ENCODE measurements at places on chromosomes 11 and 22.

DNA sequence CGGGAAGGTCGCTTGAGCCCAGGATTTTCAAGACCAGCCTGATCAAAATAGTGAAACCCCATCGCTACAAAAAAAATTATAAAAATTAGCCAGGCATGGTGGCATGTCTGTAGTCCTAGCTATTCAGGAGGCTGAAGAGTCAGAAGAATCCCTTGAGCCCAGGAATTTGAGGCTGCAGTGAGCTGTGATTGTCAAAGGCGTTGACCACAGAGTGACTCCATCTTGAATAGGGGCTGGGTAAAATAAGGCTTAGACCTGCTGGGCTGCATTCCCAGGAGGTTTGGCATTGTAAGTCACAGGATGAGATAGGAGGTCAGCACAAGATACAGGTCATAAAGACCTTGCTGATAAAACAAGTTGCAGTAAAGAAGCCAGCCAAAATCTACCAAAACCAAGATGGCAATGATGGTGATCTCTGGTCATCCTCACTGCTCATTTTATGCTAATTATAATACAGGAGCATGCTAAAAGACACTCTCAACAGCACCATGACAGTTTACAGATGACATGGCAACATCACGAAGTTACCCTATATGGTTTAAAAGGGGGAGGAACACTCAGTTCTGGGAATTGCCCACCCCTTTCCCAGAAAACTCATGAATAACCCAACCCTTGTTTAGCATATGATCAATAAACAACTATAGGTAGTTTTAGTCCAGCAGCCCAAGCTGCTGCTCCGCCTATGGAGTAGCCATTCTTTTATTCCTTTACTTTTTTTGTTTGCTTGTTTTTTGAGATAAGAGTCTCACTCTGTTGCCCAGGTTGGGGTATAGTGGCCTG lies 2.8 kb upstream of the RDX start:
- DNase-seq = no peak

DNA sequence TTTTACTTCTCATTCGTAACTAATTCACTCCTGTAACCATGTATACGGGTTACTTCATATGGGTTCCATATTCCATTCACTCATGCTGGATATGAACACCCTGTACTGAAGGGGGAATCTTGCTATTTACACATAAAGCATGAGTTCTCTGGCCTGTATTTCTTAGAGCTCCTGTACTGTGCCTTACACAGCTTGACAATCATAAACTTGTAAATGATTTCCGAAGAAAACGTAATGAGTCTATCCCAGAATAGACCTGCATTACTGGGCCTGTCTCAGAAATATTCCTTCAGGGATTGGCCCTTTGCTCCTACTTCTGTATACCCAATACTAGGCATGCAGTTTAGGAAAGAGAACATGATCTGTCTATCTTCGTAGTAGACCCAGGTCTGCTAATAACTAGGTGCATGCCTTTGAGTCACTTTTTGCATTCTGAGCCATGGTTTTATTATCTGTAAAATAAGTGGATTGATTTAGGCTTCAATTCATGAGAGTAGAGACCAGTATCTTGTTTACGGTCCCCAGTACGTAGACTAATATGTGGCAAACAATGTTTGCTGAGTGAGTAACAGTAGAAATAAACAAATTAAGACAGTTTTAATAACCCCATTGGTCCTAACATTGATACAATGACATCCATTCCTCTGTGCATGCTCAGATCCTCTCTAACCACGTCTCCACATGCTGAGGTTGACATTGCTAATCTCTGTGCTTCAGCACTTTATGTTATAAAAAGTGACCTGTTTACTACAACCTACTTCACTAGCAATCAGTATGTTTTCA lies 1.2 kb downstream of the CCDC34 start:
- DNase-seq = peak; percentile 5

- DNase-seq = no peak
Observed at GRCh38 chr11:100630898-100631297, 56.2 kb upstream of the ARHGAP42 start.

DNA sequence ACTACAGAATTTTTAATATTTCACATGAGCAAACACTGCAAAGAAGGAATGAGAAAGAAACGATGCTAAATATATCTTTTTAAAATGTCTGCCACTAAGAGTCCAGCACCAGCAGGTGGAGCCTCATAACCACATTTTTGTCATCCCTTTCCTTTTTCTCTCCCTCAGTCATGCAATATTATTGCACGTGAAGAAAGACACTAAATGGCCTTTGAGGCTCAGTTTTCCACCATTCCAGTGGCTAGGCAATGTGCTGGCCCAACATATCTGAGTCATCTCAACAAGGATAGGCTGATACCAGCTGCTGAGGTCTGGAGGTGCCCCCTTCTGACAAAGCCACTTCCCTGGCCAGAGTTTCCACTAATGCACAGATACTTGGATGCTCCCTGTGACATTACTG lies 1.8 kb downstream of the ALKBH8 start:
- peak; percentile 79 for DNase-seq

GRCh38 chr11:111344032-111344431 lies 35.0 kb downstream of the POU2AF1 start:
- DNase-seq = no peak

DNA sequence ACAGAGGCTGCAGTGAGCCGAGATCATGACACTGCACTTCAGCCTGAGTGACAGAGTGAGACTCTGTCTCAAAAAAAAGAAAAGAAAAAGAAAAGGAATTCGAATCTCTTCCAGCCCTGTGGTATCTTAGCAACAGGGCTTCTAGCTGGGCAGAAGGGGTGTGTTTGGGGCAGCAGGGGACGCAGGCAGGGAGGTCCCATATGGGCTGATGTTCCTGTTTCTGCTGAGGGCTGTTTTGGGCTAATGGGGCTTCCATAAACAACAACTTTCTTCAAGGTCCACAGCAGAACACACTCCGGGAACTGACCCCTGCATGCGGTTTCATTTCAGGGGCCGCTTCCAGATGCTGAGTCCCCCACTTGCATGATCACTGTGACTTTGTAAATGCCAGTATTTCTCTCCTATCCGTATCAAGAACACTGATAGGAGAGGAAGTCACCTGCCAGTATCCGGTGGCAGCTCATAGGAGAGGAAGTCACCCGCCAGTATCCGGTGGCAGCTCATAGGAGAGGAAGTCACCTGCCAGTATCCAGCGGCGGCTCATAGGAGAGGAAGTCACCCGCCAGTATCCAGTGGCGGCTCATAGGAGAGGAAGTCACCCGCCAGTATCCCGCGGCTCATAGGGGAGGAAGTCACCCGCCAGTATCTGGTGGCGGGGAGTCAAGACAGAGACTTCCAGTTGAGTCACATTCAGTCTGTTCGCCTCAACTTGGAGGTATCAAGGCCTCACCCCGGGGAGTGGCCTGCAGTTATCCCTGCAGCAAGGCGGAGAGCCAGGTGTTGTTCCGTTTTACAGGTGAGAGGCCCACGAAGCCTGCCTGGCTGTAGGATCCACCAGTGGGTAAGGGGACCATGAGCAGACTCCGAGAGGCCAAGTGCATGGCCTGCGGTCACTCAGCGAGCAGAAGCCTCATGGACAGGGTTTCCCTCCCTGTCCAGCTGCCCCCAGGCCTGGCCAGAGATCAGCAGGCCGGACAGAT lies 8.3 kb upstream of the FGF19 start:
- no peak for DNase-seq

DNA sequence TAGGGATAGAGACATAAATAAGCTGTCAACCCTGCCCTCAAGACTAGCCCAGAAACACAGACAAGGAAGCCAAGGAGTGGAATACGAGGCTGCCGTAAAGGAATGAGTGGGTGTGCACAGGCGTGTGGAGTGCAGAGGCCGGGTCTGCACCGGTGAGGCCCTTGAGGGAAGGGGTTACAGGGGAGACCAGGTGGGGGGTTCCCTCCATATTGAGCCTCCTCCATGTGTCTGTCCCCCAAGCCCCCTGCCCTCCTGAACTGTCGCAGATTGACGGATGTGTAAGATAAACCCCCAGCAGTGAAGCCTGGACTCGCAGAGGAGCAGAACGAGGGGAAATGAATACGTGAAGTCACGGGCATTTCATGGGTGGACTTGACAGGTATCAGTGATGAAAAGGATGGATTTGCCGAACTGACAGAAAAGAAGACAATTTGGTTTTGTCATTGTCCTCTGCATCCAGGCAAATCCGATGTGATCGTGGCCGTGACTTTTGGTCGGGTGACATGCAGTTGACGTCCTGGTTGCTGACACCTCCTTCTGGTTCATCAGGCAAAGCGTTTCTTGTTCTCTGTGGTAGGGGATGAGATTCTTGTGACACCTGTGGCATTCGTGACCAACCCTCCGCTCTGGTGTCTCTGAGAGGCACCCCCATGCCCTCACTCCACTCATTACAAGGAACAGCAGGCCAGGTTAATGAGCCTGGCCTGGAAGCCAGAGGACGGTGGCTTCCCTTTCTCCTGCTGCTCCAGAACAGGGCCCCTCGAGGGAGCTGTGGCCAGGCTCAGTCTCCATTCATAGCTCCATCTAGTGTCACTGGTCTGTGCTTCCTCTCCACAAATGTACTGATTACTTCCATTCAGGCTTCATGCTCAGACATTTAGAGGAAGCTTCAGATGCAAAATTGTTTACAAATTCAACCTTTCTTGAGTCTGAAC lies 223.1 kb upstream of the B3GAT1 start:
- no peak for DNase-seq

GRCh38 chr11:115470928-115471327 lies 33.3 kb downstream of the CADM1 start:
- DNase-seq = no peak

DNA sequence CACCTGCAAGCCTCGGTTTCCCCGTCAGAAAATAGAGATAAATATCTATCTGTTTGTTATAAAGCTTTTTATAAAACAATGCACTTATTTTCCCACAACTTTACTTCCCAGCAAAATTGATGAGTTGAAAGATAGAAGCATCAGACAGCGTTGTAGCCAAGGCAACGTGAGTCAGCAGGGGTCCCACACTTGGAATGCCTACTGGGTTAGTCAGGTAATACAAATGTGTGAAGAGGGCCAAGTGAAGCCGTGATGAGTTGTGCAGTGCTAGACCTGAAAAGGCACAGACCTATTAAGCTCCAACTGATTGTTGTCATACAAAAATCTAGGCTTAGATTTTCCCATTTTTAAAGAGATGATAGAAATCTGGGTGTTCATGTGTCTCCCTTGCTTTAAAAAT lies 118.7 kb downstream of the PGR start:
- DNase-seq = no peak

GRCh38 chr22:46413725-46414379 lies 78.3 kb downstream of the TRMU start:
- DNase-seq = no peak

DNA sequence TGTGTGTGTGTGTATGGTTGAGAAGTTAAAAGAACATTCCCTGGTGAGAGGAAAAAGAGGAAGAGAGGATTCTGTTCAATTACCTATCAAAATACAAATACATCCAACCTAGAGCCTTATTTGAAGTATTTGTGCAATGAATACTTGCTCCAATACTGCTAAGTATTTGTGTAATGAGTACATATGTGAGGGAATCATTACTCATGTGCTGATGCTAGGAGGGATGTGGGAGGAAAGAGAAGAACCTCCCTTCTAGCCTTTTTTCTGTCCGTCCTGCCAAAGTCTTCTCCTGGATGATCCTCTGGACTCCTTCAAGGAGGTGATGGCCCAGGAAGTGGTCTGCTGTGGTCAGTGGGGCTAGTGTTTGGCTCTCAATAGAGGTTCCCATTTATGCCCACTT lies 36.0 kb upstream of the ACCSL start:
- DNase-seq = no peak

GRCh38 chr11:111797145-111797581 lies 31.0 kb upstream of the PPP2R1B start:
- peak; percentile 40 for DNase-seq

- no peak for DNase-seq
Observed at GRCh38 chr11:2271327-2272227, 1.2 kb upstream of the ASCL2 start.

Measured in LHCN-M2 (cell line).